CD14-positive monocyte (primary cell): ENCODE measurements at places on chromosomes 5 and 9. TPM values are rescaled to one million over a fixed set of nuclear protein-coding genes. Genes with fewer than 3 reads are reported as not detected.

DNA sequence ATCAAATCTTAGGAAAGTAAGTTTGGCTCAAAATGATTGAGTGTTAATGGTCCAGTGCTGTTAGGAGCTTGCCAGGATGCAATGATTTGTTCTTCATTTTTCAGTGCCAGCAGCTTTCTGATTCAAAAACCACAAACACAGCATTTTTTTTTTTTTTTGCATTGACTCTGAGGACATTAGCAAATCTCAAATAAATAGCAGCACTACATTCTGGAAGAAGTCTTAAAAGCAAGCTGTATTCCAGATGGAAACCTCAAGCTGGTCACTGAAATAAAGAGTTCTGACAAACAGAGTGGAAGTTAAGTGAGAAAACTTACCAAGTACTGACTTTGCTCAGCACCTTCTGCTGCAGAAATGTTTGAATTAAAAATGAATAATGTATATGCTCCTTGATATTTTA is 1653.1 kb upstream of the CDH9 start:
- DNase-seq = no peak

GRCh38 chr5:137215261-137215660 is 283.9 kb downstream of the SPOCK1 start:
- DNase-seq = no peak

DNA sequence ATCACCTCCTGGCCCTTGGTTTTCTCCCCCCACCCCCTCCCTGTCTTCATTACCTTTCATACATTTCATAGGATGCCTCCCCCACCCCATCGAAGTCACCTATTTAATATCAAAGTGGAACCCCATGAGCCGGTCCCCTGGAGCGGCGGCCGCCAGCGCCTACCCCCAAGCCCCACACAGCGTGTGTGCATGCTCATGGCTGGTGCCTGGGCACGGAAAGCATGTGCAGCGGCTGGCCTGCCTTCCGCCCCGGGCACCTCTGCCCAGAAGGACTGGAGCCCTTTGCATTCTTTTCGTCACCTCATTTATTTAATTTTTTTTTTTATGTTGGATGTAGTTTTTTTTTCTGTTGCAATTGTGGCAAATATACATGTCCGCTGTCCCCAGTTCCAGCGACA is 116.2 kb downstream of the WNK2 start:
- DNase-seq = no peak

DNA sequence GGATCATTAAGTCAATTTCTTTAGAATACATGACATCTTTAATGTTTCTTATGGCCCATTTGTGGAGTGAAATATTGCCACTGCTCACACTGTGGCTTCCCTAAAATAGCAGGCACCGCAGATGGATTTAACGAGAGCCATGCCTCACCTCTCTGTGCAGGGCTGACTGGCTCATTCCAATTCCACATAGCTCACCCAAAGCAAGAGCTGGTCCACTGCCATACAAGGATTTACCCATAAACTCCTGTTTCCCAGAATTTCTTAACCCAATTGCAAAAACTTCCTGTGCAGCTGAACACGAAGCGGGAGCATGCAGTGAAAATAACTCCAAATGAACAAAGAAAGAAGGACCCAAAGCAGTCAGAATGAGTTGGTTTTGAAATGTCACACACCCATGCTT is 159.5 kb downstream of the BAAT start:
- no peak for DNase-seq

The MARCHF3 gene
- polyA plus RNA-seq = 0.47 and 0.96 TPM in 2 replicates
